ENCODE measurements at places on chromosomes 7 and 10. TPM values are rescaled to one million over a fixed set of nuclear protein-coding genes. Genes with fewer than 3 reads are reported as not detected.

TCAF1 gene
- total RNA-seq, result 35.7 TPM

CPED1 gene
- 2.0 TPM for total RNA-seq

WDR86 gene
- total RNA-seq, result 43.2 TPM

COMMD3 gene
- total RNA-seq, result 24.3 TPM

MYL7 gene
- not detected for total RNA-seq

PON1 gene
- total RNA-seq, result under 0.01 TPM

CUZD1 gene
- total RNA-seq, result 0.16 TPM

STEAP4 gene
- not detected for total RNA-seq

CNTNAP2 gene
- total RNA-seq, result 0.81 TPM

ADGRA1 gene
- total RNA-seq, result not detected

TBRG4 gene
- 72.4 TPM for total RNA-seq

AKR1C8 gene
- not detected for total RNA-seq

ZCWPW1 gene
- 0.81 TPM for total RNA-seq

LRRD1 gene
- total RNA-seq, result not detected

ARMC3 gene
- total RNA-seq, result 0.38 TPM

EMX2 gene
- 2.3 TPM for total RNA-seq

Data from mesangial cell (primary cell).